Stimulated activated CD8-positive, alpha-beta memory T cell treated with anti-CD3 and anti-CD28 coated beads, Interleukin-15, amount 100 ng/mL, for 24 hours (primary cell): ENCODE measurements at places on chromosomes 12 and 14.

DNA sequence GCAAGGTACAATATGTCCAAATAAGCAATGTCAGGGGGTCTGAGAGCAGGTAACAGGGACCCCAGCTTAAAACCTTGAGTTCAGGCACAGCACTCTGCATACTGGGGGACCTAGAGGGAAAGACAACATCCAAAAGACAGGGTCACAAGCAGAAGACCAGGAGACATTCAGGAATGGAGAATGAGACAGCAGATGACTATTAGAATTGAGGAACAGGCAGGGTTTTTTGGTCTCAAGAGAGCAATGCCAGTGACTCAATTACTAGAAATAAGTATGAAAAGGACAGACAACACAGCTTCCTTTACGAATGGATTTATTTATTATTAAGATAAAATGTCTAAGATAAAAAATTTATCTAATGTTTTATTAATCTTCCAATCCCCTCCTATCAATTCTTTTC, 223.0 kb downstream of the PTPRO start:
- no peak for DNase-seq

DNA sequence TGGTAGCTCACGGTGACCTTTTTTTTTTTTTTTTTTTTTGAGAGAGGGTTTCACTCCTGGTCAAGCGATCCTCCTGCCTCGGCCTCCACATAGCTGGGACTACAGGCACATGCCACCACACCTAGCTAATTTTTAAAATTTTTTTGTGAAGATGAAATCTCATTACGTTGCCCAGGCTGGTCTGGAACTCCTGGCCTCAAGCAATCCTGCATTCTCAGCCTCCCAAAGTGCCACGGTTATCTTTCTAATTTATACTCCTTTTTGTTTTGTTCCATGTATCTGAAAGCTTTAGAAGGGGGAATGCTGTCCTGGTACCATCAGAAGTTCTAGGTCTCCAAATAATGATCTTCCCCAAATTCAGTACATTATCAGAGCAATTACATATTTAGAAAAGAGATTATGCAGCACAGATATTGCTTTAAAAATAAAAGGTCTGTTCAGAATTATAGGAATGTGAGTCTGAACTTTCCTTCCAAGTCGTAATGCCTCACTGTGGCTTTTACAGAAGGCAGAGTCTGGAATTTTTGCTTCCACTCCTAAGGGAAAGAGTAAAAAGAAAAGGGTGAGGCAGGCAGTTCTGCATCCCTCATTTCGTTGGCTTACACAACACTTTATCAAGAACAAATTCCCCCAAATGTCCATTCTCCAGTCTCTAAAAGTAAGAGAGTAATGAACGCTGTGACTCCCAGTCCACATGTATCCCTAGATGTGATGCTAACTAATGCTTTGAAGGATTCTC, 73.0 kb downstream of the GCH1 start:
- no peak for DNase-seq

DNA sequence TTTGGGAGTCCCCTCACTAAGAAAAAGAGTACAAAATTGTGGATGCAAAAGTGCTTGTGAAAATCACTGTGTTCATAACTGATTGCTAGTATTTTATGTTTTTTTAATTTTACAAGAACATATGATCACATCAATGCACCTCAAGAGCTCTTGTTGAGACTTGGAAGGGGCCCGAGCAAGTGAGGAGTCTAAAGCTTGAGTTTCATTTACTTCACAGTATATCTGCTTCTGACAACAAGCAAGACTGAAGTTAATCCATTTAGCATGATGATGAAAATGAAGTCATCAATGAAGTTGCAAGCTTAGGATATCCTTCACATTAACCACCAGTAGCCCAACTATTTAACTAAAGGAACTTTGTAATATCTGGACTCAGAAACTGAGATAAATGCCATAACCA, 182.5 kb upstream of the DIO2 start:
- DNase-seq, result no peak

- no peak for DNase-seq
These were observed 284.5 kb upstream of the AMIGO2 start for GRCh38 chr12:47364261-47364660.

DNA sequence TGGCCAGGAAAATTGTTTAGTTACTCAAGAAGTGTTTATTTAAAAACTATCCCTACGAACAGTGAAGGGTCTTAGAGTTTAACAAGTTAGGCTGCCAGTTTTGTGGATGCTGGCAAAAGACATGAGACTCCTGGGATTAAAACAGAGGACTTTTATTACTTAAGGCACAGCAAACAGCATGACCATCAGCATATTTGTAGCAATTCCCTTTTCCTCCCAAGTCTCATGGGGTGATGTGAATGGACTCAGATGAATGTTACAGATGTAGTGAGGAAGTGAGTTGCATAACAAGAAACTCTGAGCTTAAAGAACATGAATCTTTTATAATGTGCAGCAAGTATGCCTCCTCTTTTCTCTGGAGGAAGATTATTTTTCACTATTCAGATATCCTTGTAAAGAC, 695.8 kb downstream of the RPS29 start:
- no peak for DNase-seq

GRCh38 chr12:89733579-89734201, 25.1 kb upstream of the ATP2B1 start:
- DNase-seq, result no peak

DNA sequence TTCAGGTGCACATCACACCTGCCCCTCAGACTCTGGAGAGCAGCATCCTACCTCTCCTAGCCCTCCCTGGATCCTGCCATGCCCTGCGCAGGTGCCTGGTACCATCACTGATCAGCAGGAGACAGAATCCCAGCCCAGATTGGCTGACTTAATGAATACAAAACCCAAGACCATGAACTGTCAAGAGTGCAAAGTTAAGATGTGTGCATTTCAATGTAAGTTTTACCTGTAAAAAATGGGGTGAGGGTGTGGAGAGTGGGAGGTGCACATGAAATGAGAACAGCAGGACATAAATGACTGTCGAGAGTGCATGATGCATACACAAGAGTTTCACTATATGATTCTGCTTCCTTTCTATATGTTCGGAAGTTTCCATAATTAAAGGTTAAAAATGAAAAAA, 57.9 kb upstream of the GPR68 start:
- no peak for DNase-seq

DNA sequence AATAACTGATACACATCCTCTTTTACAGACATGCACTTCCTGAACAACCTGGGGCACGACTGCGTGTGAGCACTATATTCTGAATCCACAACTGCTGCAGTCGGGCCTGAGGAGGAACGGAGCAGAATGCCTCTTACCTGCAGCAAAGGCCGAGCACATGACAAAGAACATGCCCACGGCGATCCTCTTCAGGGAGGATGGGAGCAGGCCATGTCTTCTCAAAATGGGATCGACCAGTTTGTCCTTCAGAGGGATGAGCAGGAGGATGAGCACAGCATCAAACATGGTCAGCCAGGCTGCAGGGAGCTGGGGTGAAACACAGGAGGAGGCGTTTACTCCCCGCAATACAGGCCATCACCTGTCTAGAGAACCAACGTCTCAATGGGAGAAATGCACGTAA, 15.1 kb downstream of the SLC15A4 start:
- DNase-seq, result no peak

- DNase-seq, result no peak
These were observed 40.8 kb upstream of the OASL start for GRCh38 chr12:121079736-121080272.

DNA sequence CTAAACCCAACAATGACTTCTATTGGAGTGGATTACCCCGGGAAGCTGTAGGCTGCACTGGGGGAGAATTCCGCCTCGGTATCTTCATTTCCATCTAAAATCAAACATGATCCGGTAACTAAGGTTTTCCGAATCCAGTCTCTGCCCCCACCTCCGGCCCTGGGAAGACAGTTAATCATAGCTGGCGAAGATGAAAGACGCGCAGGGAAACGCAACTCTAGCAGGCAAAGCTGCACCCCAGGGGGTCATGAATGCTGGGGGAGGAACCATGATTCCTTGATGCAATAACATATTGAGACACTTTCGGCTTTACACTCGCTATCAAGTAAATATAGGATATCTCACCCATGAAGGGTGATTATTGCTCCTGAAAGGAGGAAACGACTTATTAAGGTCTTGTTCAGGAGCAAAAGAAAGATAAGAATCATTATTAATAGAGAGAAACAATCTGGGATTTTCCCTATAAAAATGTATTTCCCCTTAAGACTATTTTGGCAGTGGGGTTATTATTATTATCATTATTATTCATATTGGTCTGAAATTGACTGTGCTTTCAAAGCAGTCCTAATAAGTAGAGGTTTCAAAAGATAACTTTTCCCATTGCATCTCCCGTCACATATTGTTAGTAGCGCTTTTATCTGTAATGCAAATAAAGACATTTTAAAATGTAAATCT, 614.9 kb downstream of the VRK1 start:
- DNase-seq, result no peak

DNA sequence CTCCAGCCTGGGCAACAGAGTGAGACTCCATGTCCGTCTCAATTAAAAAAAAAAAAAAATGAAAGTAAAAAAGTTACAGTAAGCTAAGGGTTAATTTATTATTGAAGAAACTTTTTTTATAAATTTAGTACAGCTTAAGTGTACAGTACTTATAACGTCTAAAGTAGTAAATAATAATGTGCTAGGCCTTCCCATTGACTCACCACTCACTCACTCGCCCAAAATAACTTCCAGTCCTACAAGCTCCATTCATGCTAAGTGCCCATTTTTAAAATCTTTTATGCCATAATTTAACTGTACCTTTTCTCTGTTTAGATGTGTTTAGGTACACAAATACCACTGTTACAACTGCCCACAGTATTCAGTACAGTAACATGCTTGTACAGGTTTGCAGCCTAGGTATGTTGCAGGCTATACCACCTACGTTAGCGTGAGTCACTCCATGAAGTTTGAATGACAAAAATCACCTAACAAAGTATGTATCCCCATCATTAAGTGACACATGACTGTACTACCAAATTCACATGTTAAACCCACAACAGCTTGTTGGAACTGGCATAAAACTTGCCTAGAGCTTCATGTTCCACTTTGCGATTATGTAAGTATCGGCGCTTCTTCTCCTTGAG, 10.7 kb downstream of the KANSL2 start:
- no peak for DNase-seq

DNA sequence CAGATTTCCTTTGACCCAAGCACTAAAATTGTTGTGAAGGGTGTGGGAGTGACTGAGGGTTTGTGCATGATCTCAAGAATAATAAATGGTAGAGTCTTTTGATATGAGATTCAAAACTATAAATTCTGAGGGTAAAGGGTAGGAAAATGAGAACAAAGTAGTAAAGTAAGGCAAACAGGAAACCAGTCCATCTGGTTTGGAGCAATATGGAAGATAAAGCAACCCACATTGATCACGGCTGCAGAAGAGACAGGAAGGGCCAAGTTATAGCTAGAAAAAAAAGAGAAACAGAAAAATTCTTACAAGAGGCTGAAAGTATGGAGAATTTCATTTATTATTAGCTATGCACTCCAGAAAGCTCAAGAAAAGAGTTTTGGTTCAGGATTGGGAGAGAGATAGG, 4.6 kb upstream of the SLCO1B3 start:
- no peak for DNase-seq
